Stimulated activated CD4-positive, alpha-beta T cell treated with anti-CD3 and anti-CD28 coated beads, Interleukin-1b, Interleukin-23, amount 100 ng/mL, for 24 hours (primary cell): ENCODE measurements at places on chromosomes 6 and 20.

- no peak for DNase-seq
These were observed 264.7 kb downstream of the ZNF217 start for GRCh38 chr20:53328961-53329360.

GRCh38 chr6:166389119-166389518, 6.4 kb upstream of the MPC1 start:
- DNase-seq, result no peak

- no peak for DNase-seq
These were observed 137.1 kb upstream of the OLIG3 start for GRCh38 chr6:137631323-137631722.

- no peak for DNase-seq
These were observed 3.3 kb upstream of the PGK2 start for GRCh38 chr6:49790341-49790740.

- no peak for DNase-seq
These were observed 4.3 kb downstream of the MYT1 start for GRCh38 chr20:64168381-64169090.

- no peak for DNase-seq
These were observed 191.5 kb upstream of the RNF217 start for GRCh38 chr6:124770784-124771183.

DNA sequence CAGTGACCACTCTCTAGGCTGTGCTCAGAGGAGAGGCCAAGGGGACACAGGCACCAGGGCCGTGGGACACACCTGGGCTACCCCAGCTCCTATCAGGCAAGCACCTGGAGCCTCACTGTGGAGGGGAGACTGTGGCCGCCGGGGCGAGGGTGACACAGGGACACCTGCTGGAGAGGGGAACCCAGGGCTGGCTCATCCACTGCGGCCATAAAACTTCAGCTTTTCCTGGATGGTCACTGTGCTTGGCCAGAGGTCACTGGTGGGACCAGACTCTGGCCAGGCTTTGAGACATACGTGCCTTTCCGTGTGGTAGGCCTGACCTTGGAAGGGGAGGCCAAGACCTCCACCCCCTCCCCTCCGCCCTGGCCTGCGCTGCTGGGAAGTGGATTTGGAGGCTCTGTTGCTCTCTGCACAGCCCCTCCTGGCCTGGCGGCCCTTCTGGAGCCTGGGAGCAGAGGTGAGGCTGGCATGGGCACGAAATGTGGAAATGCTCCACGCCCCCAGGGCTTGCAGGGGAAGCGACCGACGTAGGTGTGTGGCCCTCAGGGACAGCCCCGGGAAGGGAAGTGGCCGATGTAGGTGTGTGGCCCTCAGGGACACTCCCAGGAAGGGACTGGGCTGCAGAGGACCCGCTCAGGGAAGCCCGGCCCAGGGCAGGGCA, 42.9 kb upstream of the BHLHE23 start:
- DNase-seq, result no peak

DNA sequence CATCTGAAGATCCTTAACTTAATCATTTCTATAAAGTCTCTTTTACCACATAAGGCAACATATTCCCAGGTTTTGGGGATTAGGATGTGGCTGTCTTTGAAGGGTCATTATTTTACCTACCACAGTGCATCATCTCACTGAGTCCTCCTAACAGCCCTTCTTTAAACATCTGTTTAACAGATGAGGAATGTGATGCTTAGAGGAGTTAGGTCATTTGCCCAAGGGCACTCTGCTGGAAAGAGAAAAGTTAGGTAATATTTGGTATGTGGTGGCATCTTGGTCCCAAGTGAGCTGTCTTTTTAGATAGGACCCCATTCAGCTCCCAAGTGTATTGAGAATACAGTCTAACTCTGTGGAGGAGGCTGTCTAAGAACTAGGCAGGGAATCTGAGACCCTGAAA, 11.0 kb downstream of the MMP24 start:
- DNase-seq, result no peak

GRCh38 chr6:21321076-21321475, 272.5 kb upstream of the SOX4 start:
- no peak for DNase-seq

- no peak for DNase-seq
These were observed 5.2 kb downstream of the STK38 start for GRCh38 chr6:36542041-36542440.
